ENCODE measurements at places on chromosomes 5 and 9.

DNA sequence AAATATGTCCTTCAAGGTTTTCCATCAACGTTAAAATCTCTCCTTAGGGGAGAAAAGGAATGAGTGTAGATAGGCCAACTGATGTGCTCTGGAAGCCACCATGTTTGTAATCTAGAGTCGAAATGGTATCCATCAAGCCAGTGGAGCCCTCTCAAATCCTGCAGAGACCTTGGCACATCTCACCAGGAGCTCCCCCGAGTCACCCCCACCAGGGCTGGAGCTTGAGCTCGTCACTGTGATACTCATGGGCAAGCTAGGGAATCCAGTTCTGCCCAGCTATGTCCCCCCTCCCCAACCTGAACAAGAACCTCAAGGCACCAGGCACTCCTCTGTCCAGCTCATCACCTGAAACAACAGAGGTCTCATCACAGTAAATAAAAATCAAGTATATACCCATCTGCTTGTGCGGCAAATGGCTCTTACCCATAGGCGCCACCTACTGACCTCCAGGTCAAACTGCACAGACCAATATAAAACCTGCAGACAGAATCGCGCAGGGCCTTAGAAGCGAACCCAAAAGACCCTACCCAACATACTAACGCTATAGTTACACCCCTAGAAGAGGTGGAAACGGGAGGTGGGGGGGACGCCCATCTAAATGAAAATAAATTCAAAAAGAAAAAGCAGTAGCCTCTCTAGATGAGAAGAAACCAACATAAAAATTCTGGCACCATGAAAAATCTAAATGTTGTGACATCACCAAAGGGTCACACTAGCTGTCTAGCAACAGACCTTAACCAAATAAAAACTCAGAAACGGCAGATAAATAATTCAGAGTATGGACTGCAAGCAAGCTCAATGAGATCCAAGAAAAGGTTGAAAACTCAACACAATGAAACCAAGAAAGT, 75.0 kb downstream of the TTC39B start:
- no peak for DNase-seq

DNA sequence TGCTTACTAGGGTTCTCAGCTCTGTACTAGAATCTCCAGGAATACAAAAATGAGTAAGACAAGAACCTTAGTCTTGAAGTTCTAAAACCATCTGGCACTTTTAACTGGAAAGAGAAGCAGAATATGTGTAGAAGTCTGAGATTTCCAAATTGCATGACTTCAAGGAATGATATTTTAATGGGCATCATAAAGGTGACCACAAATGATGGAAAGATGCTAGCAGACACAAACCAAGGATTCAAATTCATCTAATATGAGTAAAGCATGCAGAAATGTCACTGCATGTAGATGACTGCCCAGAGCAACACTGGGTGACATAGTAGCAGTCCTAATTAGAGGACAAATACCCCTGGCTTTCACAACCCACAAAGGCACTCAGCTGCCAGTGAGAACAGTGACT, 117.2 kb downstream of the RPS23 start:
- DNase-seq, result no peak

DNA sequence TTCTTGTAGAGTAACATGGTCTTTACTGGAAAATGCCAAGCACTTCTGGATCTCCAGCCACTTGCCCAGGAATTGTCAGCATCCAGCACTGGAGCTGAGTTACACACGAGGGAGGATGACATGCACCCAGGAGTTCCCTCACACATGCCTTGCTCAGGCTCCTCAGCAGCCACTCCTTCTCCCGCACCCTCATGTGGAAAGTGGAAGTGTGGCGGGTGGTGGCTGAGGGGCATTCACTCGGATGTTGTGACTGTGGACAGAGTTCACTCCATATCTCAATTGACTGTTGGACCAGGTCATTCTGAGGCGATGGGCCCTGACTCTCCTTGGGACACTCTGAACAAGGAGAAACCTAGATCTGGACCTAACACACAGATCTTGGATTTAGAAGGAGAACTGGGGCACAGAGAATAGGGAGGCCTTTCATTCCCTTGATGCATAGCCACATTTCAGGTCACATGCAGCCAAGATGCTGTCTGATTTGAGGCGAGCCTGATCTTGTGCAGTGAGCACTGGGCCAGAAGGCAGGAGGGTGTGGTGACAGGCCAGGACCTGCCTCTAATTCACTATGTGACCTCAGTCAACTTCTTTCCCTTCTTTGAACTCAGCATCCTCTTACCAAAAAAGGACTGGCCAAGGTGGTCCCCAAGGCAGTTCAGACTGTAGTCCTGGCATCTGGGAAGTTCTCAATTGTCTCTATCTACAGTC, 62.1 kb downstream of the CYSTM1 start:
- no peak for DNase-seq

- DNase-seq, result no peak
Observed at GRCh38 chr5:178547753-178548415, 42.3 kb downstream of the COL23A1 start.

GRCh38 chr5:142767911-142768310, 2.3 kb upstream of the ARHGAP26 start:
- DNase-seq, result no peak

GRCh38 chr9:79883073-79883645, 311.4 kb downstream of the TLE4 start:
- DNase-seq, result no peak

DNA sequence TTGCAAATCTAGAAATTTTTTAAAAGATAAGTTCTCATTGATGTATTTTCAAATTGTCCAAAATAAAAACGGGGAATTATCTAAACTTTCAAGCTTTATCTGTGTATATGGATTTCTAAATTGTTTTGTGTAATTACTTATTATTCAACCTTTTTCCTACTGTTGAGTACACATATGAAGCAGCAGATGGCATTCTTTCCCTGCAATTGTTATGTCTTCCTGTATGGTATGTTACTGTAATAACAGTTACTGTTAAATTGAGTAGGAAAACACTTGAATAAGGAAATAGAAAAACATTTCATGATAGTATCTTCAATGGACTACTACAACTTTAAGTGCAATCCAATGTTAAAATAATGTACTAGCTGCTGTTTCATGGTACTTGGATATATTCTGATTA, 124.8 kb downstream of the RANBP17 start:
- DNase-seq, result peak; percentile 23

GRCh38 chr9:92728831-92729734, 35.5 kb downstream of the BICD2 start:
- DNase-seq, result no peak

GRCh38 chr5:110414360-110414759, 312.1 kb downstream of the TMEM232 start:
- no peak for DNase-seq

- DNase-seq, result no peak
Observed at GRCh38 chr9:126607086-126607485, 6.6 kb upstream of the LMX1B start.

- no peak for DNase-seq
Observed at GRCh38 chr5:74209571-74209970, 431.0 kb downstream of the ENC1 start.

GRCh38 chr9:33137781-33138264, 29.3 kb downstream of the B4GALT1 start:
- no peak for DNase-seq

DNA sequence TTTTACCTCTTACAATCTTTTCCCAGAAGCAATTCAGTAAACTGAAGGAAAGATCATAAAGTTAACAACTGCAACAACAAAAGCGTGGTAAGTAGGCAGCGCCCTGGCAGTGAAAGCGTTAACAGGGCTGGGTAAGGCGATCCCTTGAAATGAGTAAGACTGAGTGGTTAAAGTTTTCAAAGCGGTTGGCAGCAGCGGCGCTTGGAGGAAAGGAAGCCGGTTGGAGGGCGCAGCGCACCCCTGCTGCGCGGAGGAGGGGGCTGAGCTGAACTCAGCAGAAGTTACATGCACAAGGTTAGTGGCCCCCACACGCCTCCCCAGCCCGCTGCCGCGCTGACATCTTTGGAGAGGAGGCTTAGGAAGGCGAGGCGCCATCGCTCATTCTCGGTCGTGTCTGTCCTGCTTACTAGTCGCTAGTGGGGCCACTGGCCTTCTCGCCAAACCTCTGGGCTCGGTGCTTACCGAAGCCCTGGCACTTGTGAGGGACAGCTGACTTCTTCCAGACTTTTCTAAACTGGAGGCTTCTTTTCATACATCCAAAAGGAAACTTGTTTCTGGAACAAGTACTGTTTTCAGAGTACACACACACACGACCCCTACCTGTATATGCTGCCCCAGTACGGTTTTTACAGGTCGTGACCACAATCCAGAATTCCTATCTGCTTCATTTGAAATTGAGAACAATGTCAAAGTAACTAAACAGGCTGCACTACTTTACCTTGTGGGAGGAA, at the start of gene SH3RF2:
TSS of gene SH3RF2 (plus strand) at position 178 of the 731 bp plus-strand sequence. CDS start 1,351 bp downstream, outside the sequence.
- DNase-seq, result no peak

DNA sequence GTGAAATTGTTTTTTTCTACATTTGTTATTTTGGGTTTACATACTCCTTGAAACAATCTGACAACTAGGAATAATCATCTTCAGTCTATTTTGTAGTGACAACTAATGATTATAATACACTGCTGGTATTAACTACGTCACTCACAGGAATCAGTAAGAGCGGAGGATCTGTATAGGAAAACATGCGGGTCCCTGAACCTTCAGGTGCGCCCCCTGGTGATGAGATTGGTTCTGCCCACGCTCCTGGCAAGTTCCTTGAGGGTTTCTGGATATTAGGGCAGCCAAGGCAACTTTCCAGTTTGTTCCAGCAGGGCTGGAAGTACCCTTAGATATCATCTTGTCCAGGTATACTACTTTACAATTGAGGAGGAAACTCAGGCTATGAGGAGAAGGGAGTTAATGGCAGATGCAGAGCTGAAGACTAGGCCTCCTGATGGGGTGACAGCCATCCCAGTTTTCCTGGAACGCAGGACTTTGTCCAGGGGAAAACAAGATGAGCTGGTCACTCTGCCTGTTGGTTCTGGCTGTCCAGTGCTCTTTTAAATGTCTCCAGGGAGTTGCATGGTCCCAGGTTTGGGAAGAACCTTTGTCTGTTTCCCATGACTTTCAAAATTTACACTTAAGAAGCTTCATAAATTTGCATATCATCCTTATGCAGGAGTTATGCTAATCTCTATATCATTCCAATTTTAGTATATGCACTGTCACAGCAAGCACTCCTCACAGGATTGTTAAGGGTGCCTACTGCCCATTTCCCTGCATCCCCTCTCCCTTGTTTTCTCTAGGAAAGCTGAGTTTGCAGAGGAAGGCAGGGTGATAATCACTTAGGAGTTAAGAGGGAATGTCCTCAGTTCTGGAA, 14.9 kb upstream of the WNT8A start:
- peak; percentile 4 for DNase-seq

DNA sequence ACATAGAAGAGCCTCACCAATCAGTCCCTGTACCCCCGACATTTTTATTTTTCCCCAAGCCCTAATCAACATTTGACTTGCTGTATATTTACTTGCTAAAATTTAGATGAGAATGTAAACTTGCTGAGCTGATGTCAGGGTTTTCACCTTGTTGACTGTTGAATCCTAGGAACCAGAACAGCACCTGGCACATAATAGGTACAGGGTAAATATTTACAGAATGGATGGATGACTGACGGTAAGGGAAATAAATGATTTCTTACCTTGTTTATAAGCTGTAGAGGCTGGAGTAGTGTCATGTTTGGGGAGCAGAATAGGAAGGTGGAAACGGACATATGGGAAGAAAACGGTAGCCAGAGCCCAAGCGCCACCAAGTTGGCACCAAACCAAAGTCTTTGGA, 107.0 kb upstream of the NUDT12 start:
- peak; percentile 92 for DNase-seq

GRCh38 chr9:69519470-69520240, 152.5 kb downstream of the APBA1 start:
- no peak for DNase-seq

- no peak for DNase-seq
Observed at GRCh38 chr5:52799358-52799982, 11.8 kb downstream of the ITGA1 start.

DNA sequence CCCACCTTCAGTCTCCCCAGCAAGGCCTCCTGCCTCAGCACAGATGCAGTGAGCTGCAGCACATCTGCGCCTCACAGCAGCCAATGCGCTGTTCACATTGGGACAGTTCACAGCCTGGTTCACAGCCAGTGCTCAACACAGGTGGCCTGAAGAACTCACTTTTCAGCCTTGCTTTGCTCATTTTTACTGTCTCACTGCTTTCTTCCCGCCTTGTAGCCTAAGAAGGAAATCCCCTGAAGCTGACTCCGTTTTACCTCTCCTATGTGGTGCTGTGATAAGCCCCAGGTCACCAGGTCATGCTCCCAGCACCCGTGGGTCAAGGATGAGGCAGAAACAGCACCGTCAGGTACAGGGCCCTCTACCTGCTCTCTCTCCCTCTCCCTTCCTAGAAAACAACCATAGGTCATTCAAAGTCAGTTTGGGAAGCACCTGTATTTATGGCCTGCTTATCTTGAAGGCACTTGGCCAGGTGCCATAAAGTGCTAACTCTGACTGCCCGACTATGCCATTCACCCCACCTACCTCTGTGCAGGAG, 1.1 kb downstream of the GCNT4 start:
- no peak for DNase-seq

GRCh38 chr5:61631438-61631941, 299.4 kb downstream of the ZSWIM6 start:
- no peak for DNase-seq

- DNase-seq, result no peak
Observed at GRCh38 chr5:2023196-2023595, 140.5 kb upstream of the IRX4 start.

DNA sequence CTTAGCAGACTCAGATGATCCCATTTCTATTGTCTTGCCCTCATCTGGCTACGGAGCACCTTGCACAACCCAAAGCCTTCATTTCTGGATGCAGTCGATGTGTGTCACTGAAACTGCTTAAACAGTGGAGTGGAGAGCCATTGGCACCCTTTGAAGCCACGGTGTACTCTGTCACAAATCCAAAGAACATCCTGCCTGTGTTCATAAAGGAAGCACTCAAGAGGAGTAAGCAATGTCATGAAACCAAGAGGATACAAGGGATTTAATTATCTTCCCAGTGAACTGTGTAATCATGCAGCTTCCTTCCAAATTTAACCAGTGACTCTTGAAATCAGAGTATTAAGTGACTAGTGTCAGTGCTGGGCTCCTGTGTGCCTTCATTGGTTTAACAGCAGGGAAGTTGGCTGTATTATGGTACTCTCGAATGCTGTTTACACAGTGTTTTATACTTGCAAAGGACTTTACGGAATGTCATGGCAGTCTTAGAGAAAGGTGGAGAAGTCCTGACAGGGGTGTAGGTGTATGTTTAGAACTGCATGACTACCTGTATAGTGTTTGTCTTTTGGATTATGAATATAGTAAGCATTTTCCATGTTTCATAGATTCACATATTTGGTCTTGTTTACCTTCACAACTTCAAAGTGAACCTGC, 41.9 kb downstream of the CD180 start:
- DNase-seq, result no peak

- DNase-seq, result no peak
Observed at GRCh38 chr5:77995793-77996409, 219.8 kb upstream of the TBCA start.

- no peak for DNase-seq
Observed at GRCh38 chr9:4519604-4520003, 29.3 kb downstream of the SLC1A1 start.

GRCh38 chr5:8355981-8356380, 487.0 kb downstream of the MTRR start:
- no peak for DNase-seq
